ENCODE measurements at places on chromosomes 12 and 14. TPM values are rescaled to one million over a fixed set of nuclear protein-coding genes. Genes with fewer than 3 reads are reported as not detected.
A peak's percentile ranks its signal among the peaks of the same experiment; 100 is the strongest.

- DNase-seq = peak; percentile 81
Measured at GRCh38 chr14:91350813-91351511, 66.7 kb downstream of the CCDC88C start.

The FAM90A1 gene
- total RNA-seq = 0.33 TPM

The EPYC gene
- total RNA-seq = not detected

- no peak for DNase-seq
Measured at GRCh38 chr12:88227263-88227662, 85.2 kb downstream of the TMTC3 start.

GRCh38 chr14:105168496-105168978, at the start of gene JAG2:
JAG2 (minus strand) TSS chr14:105168776; CDS start chr14:105168420, 356 bp downstream.
- DNase-seq = peak; percentile 71

DNA sequence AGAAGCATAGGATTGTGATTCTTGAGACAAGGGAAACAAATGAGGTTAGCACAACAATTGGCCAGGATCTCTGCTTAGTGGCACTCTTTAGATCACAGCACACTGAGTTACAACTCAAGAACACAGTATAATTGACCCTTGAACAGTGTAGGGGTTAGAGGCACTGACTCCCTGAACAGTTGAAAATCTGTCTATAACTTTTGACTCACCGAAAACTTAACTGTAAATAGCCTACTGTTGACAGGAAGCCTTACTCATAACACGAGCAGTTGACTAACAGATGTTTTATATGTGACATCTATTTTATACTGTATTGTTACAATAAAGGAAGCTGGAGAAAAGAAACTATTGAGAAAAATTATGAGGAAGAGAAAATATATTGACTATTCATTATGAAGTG, 296.1 kb downstream of the RERGL start:
- no peak for DNase-seq

GRCh38 chr12:111417784-111418593, 12.3 kb downstream of the SH2B3 start:
- DNase-seq = no peak

The ATL1 gene
- 0.91 TPM for total RNA-seq

DNA sequence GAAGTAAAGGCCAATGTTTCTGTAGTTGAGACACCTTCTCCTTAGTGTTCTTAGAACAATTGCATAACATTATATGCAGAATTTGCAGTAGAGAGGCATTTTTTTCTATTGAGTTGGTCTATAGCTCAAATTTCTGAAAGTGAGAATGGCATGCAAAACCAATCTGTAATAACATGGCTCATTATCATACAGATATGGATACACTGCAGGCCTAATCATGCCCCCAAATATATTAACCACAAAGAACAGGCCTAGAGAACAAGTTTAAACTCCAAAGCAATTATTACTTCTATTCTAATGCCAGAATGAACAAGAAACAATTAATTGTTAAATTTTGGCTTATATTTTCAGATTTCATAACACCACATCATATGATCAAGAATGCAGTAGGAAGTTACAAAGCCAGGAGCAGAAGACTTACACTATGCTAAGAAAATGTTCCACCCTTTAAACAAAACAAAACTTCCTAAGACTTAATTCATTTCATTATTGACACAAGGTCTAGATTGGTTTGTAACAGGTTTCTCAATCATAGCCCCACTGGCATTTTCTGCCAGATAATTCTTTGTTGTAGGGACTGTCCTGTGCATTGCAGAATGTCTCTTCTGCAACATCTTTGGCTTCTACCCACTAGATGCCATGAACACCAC, 26.9 kb downstream of the TMTC1 start:
- DNase-seq = no peak

GRCh38 chr14:96863327-96863985, 66.3 kb downstream of the VRK1 start:
- DNase-seq = no peak

DNA sequence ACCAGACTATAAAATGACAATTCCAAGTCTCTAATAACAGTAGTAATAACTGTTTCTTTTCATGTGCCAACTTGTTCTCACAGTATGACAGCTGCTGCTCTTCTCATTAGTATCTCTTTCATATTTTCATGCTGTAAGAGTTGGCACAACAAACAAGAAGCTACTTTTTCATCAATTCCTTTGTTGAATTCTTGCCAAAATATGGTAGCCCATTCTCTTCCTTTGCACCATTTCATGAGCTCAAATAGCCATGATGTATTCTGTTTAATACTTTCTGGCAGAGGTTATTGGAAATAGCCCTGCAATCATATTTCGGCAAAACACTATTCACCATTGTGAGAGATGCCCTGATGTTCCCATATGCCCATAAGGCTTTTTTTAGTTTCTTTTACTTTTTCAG, 1100.7 kb downstream of the TRHDE start:
- no peak for DNase-seq

- DNase-seq = no peak
Measured at GRCh38 chr14:102394717-102395375, 32.1 kb downstream of the TECPR2 start.

The HRK gene
- total RNA-seq = not detected

DNA sequence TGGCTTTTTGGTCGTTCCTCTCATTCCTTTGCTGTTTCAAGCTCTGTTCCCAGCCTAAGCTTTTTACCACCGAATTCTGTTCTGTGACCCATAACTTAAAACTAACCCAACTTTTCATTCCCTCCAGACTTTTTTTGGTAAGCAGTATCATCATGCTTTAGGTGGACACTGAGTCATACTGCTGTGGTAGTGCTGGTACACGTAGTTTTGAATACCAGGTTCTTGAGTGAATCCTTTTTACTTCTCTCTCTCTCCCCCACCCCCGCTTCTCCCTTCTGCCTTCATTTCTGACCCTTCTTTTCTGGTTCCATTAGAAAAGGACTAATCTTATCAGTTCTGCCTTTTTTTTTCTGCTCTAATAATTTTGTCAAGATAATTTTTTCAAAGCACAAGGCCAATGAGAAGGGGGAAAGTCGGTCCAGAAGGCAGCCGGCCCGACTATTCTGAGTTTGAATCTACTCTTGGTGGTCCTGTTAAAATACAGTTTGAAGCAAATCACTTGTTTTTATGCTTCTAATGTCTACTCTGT, 2.3 kb upstream of the MDM2 start:
- no peak for DNase-seq

GRCh38 chr12:31729705-31730104, 884 bp upstream of the AMN1 start:
- DNase-seq = no peak

The RDH16 gene
- total RNA-seq = 0.18 TPM

DNA sequence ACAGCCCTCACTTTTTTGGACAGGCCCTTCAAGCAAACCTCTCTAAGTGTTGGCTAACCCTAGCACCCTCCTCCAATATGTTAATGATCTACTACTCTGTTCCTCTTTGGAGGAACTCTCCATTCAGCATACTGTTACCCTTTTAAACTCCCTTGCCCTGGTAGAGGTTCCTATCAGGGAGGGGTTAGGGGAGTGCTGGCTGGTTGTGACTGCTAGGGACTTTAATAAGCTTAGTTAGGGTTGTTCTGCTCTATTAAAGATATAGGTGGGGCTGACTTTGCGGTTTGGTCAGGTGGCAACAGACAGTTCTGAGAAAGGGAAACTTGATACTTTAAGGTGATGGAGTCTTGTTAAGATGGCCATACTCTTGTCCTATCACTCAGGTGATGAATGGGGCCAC, 301.5 kb upstream of the FBXO33 start:
- DNase-seq = no peak

The SLC6A13 gene
- total RNA-seq = 0.30 TPM

DNA sequence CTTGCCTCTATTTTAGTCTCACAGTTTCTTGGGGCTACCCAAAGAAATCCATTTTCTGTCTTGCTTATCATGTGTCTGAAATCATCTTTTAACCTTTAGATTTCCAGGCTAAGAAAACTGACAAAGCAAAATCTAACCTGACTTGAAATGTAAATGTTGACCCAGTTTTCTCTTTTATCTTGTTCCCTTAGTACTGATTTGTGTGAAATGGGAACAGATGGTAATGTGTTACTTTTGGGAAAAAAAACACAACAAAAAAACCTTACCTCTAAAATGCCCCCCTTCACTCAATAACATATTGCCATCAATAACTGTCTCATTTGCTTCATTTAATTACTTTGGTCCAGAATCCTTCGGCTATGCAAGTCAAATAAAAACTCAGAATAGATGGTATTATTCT, 383.2 kb upstream of the DCN start:
- no peak for DNase-seq

DNA sequence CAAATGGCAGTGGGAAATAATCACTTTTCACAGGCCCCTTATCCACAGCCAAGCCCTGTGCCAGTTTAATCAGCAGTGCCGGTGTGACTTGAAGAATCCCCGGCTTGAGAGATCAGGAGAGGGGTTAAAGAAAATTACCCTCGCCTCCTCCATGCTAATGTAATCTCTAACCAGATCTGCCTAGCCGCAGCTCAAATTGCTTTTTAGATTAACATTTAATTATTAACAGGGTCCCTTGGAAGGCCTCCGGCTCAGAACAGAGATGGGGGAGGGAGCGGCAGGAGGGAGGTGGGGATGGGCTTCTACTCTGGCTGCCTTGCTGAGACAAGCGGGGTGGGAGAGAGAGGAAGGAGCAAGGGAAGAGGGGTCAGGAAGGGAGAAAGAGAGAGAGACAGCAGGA, 24.0 kb downstream of the FAM222A start:
- DNase-seq = no peak

DNA sequence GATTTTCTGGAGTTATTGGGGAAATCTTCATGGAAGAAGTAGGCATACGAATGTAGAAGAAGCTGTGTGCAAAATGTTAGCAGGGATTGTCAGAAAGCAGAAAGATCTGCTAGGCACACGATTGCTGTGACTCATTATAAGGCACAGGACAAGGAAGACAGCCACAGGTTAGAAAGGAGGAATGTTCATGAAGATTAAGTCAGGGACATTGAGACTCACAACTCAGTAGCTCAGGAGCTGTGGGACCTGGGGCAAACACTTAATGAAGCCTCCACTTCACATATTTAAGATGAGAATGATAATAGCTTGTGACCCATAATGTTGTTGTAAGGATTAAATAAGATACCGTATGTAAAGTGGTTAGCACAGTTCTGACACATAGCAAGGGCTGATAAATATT, 26.6 kb upstream of the RTRAF start:
- no peak for DNase-seq

DNA sequence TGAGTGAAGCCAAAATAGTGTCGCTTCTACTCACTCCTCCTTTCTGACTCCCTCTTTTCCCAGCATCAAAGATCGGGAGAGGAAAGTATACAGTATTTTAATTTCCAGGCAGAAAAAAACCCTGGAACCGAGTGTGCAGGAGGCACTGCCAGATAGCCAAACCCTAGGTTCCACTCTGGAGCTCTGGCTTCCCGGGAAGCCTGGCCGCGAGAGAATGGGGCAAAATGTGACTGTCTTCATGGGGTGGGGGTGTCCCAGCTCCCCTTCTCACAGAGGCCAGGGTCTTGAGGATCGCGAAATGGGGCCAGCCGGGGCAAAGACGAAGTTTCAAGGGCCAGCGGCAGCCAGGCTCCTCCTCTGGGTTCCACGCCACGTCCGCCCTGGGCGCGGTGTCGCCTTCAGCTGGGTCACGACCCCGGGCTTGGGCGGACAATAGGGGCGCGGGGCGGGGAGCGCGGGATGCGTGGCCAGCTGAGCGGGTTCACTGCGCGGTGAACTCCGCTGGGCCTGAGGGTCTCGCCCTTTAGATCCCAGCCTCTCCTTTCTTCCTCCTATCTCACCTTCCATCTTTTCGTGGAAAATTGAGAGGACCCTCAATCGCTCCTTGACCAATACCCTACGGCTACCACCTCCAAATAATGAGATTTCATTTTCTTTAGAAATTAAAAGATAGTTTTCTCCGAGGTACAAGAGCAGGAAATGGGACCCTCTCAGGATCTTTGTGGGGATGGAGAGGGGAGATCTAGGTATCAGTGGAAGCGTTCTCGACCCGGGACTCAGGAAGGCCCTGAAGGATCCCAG, 6.7 kb downstream of the HOXC4 start:
- DNase-seq = no peak
